ENCODE measurements at places on chromosomes 11 and 22. TPM values are rescaled to one million over a fixed set of nuclear protein-coding genes. Genes with fewer than 3 reads are reported as not detected.

ALG9 gene
- total RNA-seq: 20.3 TPM

C11orf91 gene
- total RNA-seq: 0.49 TPM

FGF19 gene
- total RNA-seq: not detected

OR51G1 gene
- total RNA-seq: not detected

RASGRP2 gene
- total RNA-seq: 8.0 TPM

MALAT1 gene
- 11,376 TPM for total RNA-seq

NLRP14 gene
- total RNA-seq: not detected

MIOX gene
- not detected for total RNA-seq

All from psoas muscle (tissue), 8 donors.